ENCODE measurements at places on chromosomes 4 and X.

GRCh38 chrX:38718311-38718710 is 82.9 kb upstream of the MID1IP1 start:
- DNase-seq = no peak

GRCh38 chr4:184114431-184114830 is 103.2 kb downstream of the ENPP6 start:
- DNase-seq = no peak

DNA sequence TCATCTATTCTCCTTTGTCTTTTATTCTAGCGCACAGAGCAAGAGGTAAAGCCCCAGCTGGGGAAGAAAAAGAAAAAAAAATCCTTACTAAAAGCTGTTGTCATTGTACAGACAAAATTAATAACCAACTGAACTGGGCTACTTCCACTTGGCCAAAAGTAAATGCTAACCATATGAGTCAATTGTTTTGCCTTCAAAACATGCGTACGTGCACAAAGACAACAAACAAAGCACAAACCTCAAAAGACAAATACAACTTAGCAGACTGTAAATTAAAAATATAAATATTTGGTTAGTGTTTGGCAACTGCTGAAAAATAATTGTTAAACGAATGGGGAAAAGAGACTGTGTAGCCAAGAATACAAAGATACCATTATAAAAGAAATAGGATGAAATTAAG is 5.9 kb downstream of the EDA2R start:
- DNase-seq = no peak

DNA sequence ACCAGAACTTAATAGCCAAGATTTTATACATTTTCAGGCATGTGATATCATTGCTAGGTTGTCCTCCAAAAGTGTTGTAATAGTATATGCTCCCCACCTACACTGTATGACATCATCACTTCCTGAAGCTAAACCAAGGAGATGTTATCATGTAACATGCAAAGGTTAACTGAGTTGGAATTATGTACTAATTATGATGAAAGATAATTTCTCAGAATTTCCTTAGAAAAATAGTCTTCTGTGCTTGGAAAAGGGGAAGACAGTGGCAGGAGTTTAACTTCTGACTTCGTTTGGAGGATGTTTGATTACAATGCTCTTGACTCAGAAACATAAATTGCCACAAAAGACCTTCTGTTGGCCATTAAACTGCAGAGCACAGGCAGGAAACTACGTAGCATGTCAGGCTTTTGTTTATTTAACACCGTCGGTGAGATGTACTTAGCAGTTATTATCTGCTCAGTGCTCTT is 83.6 kb upstream of the GUCY1A1 start:
- no peak for DNase-seq

DNA sequence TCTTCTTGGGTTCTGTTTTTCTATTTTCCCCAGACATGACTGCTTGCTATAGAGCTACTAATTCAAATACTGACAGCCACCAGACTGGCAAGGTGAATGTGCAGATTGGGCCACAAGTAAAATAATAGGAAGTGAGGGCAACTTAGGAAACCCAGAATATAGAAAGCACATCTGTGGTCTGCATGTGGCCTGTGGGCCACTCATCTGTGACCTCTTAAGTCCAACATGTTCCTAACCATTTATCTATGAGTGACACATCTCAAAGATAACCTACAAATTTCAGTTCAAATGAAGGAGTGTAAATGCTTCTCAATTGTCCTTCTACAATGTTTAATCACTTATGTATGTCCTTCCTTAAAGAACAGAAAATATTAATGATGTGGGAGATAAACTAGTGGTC is 128.9 kb downstream of the REELD1 start:
- no peak for DNase-seq

- no peak for DNase-seq
These were observed 24.2 kb downstream of the NKX1-1 start for GRCh38 chr4:1381944-1382541.

DNA sequence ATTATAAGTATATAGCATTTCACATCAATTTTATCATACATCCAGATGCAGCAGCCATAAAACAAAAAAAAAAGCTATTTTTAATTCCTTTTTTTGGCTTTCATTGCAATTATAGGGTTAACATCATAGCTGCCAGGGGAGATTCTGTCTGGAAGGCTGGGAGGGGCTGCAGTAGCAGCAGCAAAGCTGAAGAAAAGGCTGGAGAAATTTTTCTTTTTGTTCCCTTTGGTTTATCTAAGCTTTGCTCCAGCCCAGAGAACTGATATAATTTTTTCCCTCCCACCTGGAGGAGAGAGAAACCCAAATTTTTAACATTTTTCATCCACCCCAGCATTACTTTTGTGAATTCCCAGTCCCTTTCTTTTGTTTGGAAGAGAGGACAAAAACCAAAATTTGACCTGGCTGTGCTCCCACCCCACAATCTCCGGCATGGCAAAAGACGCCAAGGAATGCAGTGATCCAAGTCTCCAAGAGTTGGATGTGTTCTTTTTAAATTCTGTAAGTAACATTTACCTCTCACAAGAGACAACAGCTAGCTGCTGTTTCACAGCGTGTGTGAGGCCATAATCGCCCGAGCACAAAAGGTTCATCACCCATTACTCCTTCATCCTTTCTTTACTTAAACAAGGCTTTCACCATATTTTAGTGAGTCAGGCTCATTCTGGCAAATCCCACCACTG is 25.1 kb upstream of the FAM156A start:
- no peak for DNase-seq

GRCh38 chr4:1449475-1449832 is 43.2 kb upstream of the NKX1-1 start:
- DNase-seq = no peak

DNA sequence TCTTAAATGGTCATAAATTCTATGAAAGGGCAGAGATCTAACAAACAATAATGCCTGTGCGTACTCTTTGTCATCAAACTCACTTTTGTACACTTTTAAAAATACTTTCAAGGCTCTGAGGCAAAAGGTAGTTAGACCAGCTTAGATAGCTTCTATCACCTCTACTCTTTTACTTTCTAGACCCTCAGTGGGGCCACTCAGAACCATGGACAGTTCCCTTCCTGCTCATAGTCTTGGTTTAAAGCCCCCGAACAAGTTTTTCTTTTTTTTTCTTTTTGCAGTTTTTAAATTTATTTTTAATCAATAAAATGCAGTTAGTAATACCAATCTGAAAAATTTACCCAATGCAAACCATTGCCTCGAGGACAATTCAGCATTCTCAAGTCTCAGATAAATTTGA is 460.5 kb upstream of the CNKSR2 start:
- DNase-seq = no peak

DNA sequence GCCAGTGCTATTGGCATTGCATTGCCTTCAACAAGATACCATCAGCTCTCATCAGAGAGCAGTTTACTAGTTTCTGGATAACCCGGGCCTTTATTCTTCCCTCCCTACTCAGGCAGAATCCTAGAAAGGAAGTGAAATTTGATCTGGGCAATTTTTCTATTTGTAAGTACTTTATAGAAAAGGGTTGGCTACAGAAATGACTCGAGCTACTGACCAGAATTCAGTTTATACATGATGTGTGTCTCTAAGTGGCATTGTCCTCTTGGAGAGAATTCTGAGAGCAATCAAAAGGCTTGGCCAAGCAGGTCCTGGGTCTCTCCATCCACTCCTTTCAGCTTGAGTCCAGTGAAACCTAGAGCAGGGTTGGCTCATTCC is 192.7 kb upstream of the LEF1 start:
- no peak for DNase-seq

- DNase-seq = no peak
These were observed 283.3 kb downstream of the PTTG2 start for GRCh38 chr4:38243388-38244053.

DNA sequence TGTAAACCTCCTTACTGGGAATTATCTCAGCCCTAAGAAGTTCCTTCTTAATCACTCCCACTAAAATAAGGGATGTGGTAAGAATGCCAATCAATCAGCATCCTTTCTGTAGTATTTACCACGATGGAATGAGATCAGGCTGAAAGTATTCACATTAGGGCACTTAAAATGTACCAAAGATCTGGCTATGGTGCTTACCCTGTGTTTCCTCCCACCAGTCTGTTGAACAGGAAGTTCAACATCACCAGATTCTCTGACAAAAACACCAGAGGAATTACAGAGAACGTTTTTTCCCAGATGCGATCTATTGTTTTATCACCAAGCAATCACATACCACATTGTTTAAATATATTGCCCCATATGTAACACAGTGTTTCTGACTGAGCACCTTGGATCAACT is 2.1 kb upstream of the CLCN3 start:
- no peak for DNase-seq

Measured in ecto neural progenitor cell (in vitro differentiated cells).